Activated CD4-positive, CD25-positive, alpha-beta regulatory T cell treated with anti-CD3 and anti-CD28 coated beads, Interleukin-2, amount 50 U/mL, for 24 hours (primary cell): ENCODE measurements at places on chromosomes 1 and 21.
A peak's percentile ranks its signal among the peaks of the same experiment; 100 is the strongest.

- no peak for ATAC-seq
Measured at GRCh38 chr21:44695184-44695583, 1.8 kb upstream of the KRTAP10-12 start.

GRCh38 chr1:104406728-104407127, 657.0 kb downstream of the AMY1C start:
- no peak for ATAC-seq

DNA sequence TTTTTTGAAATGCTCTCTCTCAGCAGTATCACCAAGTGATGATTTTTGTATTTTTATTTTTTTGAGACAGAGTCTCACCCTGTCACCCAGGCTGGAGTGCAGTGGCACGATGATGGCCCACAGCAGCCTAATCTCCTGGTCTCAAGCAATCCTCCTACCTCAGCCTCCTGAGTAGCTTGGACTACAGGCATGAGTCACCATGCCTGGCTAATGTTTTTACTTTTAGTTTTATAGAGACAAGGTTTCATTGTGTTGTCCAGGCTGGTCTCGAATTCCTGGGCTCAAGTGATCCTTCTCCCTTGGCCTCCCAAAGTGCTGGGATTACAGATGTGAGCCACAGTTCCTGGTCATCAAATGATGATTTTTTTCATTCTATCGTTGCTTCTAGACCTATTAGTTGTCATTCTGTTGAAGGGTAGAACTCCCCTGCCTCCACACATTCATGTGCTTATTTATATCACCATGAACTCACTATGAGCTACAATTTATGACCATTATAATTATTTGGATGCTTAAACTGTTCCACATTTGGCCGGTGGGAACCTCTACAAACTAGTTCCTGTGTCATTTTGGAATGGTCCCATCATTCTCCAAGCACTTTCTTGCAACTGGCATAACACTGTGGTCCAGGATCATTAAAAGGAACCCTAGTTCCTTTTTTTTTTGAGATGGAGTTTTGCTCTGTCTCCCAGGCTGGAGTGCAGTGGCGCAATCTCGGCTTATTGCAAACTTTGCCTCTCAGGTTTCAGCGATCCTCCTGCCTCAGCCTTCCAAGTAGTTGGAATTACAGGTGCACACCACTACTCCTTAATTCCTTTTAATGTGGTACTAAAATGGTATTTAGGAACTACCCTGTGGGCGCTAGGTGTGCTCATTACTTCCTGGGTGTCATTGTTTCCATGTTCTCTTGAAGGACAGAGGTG, 20.2 kb upstream of the TOR3A start:
- no peak for ATAC-seq

DNA sequence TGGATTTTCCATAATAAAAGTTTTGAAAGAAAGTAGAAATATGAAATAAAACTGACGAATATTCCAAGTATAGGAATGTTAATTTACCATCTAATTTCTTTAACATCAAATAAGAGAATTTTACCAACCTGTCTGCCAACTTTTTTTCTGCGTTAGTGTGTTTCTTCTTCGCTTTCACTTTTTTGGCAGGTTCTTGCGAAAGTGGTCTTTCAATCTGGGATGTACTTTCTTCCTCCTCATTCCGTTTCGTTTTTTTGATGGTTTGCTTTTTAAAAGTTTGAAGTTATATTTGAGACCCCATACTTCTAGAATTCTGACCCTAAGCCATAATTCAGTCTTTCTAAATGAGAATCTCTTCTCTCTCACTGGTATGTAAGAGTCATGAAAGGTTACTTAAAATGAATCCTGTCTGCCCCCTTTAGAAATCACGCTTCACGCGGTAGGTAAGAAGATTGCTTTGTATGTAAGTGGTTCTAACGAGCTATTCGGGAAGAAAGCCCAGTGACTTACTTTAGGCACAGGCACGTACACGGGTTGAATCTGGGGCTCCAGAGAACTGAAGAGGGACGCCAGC, 580 bp downstream of the RBM34 start:
- peak; percentile 66 for ATAC-seq

- ATAC-seq, result no peak
Measured at GRCh38 chr21:25887646-25888306, 153.0 kb downstream of the GABPA start.

- no peak for ATAC-seq
Measured at GRCh38 chr1:108758796-108759195, 12.3 kb downstream of the STXBP3 start.

DNA sequence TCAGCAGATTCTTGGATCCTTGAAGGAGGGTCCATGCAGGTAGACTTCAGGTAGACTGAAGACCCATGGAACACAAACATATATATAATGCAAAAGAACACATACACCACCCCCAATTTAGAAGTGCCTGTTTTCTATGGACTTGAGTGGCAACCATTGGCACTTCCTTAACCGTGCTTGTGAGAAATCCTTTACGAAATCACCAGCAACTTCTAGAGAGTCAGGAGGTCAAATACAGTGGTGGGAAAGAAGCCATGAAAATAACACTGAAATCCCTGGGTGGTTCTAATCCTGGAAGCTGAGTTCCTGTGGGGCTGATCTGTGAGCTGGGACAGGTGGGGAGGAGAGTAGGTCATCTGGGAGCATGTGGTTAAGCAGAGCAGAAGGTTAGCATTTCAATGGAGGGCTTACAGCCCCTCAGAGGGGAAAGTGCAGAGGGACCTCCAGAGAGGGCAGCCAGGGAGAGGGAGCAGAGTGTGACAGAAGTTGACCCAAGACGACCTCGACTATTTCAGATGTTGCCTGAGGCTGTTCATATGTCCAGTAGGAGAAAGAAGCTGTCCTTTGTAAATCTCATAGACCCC, 13.0 kb upstream of the IL10 start:
- no peak for ATAC-seq

- ATAC-seq, result no peak
Measured at GRCh38 chr1:15014516-15014915, 139.0 kb upstream of the TMEM51 start.

DNA sequence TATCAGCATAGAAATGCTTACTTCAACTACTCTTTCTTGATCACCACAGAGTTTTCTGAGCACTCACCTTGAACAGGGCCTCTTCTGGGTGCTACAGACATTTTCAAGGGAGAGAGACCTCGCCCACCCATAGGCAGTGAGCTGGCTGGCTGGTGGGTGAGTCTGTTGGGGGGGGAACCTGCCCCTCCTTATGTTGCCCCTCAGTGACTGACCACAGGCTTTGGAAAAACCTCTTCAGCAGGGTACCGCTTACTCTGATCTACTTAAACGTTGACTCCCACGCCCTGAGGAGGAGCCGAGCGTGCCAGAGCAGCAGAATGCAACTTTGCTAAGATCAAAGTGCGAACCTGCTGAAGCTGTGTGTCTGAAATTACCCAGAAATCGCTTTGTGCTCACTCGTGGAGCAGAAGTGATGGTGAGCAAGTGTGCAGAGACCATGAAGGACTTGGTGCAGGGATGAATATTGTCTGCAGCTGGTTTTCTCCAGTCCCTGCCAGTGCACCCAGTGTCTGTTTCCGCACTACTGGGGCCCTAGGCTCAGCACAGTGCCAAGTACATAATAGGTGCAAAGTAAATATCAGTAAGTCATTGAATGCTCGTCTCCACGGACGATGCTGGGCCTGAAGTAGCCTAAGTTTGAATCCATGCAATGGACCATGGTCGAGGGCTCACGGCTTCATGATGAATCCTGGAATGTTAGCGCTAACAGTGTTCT, 158.7 kb upstream of the IRF2BP2 start:
- ATAC-seq, result peak; percentile 38

DNA sequence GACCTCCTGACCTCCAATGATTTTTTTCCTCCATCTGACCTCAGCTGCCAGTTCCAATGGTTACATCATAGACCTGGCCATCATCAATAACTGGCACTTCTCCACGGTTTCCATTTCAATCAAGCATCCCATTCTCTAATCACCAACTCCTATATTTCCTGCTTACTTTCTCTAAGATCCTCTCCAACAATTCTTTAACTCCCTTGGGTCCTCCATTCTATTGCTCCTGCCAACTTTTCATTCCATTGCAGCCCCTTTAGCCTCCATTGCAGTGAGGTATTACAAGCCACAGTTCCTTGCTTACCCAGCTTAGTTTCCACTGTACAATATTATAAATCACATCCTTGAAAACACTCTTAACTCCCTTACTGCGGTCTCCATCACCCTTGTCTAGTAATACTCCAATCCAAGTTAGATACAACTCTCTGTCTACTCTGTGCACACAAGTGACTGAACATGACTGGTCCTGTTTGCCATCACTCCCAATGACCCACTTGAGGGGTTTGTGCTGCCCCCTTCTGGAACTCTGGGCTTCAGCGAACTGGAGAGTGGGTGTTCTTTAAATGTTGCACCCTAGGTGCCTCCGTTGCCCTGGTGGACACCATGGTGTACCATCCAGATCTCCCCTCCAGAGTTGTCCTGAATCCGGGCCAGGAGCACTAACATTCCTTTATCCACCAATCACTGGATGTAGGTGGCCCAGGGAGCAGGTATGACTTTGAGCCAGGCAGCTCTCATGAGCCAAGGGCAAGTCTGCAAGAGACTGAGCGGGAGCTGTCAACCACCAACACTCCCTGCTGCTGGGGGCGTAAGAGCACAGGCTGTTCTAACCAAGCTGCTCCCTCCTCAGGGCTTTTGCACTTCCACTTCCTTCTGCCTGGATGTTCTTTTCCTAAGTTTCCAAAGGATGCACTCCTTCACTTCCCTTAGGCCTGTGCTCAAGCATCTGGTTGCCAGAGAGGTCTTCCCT, 3.7 kb upstream of the FNDC7 start:
- peak; percentile 67 for ATAC-seq
